ENCODE measurements at places on chromosomes 1 and 21.

GRCh38 chr1:6464514-6464836 is 1.5 kb downstream of the TNFRSF25 start:
- peak; percentile 79 for DNase-seq

- DNase-seq = no peak
These were observed 125.2 kb downstream of the PLXNA2 start for GRCh38 chr1:208118841-208119606.

DNA sequence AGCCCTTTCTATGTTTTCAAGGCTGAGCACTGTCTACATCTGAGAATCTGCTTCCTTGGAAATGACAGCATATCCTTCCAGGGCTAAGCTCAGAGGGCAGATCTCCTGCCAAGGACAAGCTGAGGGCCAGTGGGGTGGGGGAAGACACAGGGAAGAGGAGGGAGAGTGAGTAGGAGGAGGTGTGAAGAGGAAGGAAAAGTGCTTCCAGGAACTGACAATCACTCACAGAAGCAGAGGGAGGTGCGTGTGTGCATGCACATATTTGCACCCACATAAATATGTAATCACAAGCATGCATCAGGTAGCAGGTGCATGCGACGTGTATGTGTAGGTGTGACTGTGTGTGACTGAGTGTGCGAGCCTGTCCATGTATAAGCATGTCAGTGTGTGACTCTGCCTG is 43.7 kb upstream of the SCMH1 start:
- no peak for DNase-seq

GRCh38 chr1:116377541-116378529 is 4.8 kb downstream of the ATP1A1 start:
- DNase-seq = peak; percentile 60

DNA sequence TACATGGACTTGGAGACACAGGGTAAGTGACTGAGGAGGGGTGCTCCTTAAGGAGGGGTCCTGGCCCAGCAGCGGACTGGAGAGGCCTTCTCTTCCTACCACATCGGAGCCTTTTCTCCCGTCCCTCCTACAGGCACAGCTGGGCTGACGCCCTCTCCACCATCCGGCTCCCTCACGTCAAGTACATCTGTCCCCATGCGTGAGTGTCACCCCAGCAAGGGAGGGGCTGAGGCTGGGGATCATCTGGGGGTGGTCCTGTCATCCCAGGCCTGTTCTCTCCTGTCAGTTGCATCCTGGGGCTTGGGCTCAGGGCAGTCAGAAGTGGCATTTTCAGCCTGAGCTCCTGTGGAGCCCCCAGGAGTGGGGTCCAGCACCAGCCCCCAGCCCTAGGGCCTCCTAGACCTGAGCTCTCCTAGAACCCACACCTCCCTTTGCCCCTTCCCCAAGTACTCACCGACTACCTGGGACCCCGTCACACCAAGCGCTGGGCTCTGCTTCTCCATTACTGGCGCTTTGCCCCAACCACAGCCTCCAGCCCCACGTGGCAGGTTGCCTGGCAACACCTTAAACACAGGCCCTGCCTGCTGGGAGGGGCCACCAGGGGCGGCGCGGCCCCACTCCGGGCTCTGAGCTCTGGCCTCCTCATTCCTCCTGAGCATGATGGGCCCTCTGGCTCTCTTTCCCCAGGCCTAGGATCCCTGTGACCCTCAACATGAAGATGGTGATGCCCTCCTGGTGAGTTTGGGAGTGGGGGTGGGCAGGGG is 2.3 kb downstream of the LYPLA2 start:
- DNase-seq = peak; percentile 44

- no peak for DNase-seq
These were observed 14.9 kb upstream of the HMGCS2 start for GRCh38 chr1:119783354-119784185.

- DNase-seq = no peak
These were observed 161.9 kb upstream of the COL6A1 start for GRCh38 chr21:45819478-45820170.

- no peak for DNase-seq
These were observed 72.8 kb upstream of the FGGY start for GRCh38 chr1:59223989-59224634.

GRCh38 chr1:3465091-3465934 is 10.8 kb downstream of the ARHGEF16 start:
- DNase-seq = no peak

GRCh38 chr1:225617956-225618355 is 35.0 kb downstream of the ENAH start:
- no peak for DNase-seq

GRCh38 chr1:102858695-102859094 is 249.6 kb downstream of the COL11A1 start:
- no peak for DNase-seq

DNA sequence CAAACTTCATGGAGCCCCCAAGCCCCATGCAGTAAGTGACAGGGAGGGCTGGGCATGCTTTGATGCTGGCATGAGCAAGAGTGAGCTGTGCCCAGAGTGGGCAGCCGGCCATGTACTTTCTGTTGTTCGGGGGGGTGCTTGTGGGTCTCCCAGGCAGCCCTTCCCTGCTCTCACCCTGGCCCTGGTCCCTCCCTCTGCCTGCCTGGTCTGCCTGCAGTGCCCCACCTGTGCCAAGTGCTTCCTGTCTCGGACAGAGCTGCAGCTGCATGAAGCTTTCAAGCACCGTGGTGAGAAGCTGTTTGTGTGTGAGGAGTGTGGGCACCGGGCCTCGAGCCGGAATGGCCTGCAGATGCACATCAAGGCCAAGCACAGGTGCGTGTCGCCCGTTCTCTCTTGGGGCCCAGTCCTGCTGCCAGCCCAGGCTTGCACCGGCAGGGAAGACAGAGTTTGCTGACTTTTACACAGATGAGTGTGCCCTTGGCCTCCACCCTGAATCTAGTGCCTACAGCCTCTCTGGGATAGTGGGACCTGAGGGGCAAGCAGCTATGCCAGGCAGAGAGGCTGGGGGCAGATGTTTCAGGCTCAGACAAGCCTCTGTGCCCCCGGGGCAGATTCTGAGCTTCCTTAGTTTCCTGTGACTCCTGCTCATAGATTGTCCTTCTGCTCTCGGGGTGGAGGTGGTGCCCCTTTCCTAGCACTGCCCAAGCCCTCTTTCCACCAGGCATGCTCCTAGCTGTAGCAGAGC is 7.6 kb downstream of the ZBTB48 start:
- DNase-seq = no peak

DNA sequence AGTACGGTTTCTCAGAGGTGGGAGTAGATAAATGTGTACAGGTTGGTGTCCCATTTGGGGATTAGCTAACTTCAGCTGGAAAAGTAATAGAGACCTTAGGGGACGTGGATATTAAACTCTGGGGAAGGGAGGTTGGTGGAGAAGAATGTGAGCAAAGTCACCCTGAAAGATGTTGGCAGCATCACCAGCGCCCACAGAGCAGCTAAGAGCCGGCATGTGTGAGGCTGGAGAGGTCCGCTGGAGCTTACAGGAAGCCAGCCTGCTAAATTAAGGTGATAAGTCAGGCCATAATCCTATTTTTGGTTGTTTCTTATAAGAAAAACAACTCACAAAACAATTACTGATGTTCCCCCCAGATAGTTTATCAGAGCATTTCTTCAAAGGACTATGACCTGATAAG is 12.2 kb downstream of the PTGFRN start:
- no peak for DNase-seq

- DNase-seq = no peak
These were observed 9.8 kb upstream of the CELSR2 start for GRCh38 chr1:109239409-109240068.

DNA sequence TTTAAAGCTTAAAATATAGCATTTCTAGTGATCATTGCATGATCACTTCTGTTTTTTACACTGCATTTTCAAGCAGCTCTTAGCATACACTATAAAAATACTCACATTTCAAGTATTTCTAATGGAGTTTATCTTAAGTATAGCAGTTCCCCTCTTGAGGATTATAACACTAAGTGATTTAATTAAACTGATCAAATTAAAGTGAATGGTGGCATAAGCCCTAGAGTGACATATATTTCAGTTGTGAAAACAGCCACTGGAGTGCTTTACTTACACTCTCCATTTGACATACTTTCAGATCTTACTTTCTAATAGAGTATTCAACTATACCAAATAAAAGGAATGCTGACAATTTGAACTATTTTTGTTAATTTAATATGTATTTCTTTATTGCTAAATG is 623.3 kb upstream of the TMPRSS15 start:
- DNase-seq = no peak

- peak; percentile 42 for DNase-seq
These were observed 4.7 kb upstream of the G0S2 start for GRCh38 chr1:209670441-209671082.

GRCh38 chr1:30901798-30902581 is 6.6 kb downstream of the SDC3 start:
- DNase-seq = peak; percentile 50

GRCh38 chr1:27257155-27257554 is 22.7 kb downstream of the WDTC1 start:
- no peak for DNase-seq

GRCh38 chr1:33343539-33343938 is 22.6 kb upstream of the A3GALT2 start:
- DNase-seq = no peak

GRCh38 chr1:103266036-103266435 is 157.7 kb upstream of the COL11A1 start:
- no peak for DNase-seq

DNA sequence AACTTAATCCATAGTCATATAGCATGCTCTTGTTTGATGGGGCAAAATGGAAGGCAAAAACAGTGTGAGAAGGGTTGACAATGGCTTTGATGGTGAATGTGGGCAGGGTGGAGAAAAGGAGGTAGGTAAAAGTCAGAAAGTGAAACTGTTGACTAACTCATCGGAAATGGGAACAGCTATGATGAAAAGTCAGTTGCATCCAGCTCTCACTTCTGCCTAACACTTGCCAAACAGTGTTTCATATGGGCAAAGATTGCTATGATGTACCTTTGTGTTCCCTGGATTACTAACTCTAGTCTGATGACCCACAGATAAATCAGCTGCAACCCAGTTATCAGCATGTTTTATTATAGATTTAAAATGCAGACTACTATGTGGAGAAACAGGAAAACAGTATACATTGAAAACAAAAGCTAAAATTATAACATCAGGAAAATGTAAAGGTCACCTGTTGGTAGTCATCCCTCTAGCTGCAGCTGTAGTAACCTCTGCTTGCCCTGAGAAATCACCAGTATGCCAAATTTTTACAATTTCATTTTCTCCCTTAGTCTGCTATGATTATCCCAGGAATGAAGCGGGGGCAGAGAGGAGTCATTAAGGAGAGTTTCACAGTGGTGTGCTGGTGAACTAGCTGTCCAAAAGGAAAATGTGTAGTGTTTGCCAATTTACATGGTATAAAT is 11.7 kb downstream of the TNFSF18 start:
- DNase-seq = no peak

DNA sequence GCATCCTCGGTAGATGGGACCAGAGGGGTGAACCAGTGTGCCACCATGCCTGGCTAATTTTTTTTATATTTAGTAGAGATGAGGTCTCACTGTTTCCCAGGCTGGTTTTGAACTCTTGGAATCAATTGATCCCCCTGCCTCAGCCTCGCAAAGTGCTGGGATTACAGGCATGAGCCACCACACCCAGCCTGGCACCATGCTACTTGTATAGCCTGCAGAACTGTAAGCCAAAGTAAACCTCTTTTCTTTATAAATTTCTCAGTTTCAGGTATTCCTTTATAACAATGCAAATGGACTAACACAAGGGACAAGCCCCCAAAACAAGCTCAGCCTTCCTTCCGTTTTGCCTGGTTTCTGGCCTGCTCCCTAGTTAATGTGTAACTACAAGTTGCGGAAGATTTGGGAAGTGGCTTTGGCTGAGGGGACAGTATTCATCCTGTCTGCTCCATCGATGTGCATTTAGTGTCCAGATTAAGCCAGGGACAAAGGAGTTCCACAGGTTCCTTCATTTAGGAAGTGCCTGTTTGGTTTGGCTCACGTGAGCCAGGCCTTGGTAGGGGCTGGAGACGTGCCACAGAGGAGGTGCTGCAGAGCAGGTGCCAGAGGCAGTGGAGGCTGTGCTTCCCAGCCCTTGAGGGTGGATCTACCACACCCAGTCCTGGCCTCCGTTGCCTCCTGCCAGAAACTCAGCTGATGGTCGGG is 4.4 kb downstream of the AVPR1B start:
- peak; percentile 72 for DNase-seq

DNA sequence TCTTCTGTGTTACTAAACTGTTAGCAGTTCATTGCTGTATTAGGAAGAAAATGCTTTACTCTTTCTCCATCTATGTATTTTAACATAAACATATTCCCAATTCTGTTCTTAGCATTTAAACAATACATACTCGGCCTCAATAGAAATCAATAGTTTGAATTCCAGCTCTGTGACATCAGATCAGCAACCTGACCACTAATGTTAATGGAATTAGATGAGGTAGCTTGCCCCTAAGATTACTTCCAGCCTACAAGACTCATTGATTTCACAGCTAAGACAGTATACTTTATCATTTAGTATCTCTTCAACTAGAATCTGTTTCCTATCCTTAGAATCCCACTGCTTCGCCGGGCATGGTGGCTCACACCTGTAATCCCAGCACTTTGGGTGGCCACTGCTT is 38.9 kb downstream of the EPRS1 start:
- no peak for DNase-seq

Data from body of pancreas (tissue), 4 donors.